ENCODE measurements at places on chromosomes 5 and 9. TPM values are rescaled to one million over a fixed set of nuclear protein-coding genes. Genes with fewer than 3 reads are reported as not detected.
A peak's percentile ranks its signal among the peaks of the same experiment; 100 is the strongest.

DNA sequence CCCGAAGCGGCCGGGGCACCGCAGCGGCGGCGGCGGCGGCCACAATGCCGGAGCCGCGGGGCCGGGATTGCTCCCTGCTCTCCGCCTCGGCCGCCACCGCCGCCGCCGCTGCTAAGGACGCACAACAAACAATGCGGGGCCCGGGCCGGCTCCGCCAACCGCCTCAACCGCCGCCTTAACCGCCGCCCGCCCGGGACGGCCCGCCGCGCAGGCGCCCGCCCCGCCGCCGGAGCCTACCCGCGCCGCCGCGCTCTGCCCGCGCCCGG is 254 bp downstream of the STRBP start:
- no peaks in the 10 kb centered on the region for H3K27me3 ChIP-seq
- peak overlapping the region; percentile 94 for H3K4me3 ChIP-seq
- H3K27ac ChIP-seq: no peak overlapping the region
- DNase-seq: no peak
- no peaks in the 10 kb centered on the region for H3K36me3 ChIP-seq

Gene NTNG2
- total RNA-seq: 1.2 TPM

Gene EMB
- total RNA-seq: 9.4 TPM

GRCh38 chr5:128988476-128988875 is 23.2 kb downstream of the SLC27A6 start:
- H3K36me3 ChIP-seq: no peaks in the 10 kb centered on the region
- no peak overlapping the region for H3K4me3 ChIP-seq
- DNase-seq: no peak
- H3K27me3 ChIP-seq: no peaks in the 10 kb centered on the region
- no peaks in the 10 kb centered on the region for H3K4me1 ChIP-seq

All from tibial nerve (tissue), 4 donors.